Right renal pelvis (tissue), 4 donors: ENCODE measurements at places on chromosomes 12 and 14.

GRCh38 chr12:28235015-28235414 lies 44.8 kb downstream of the CCDC91 start:
- DNase-seq, result no peak

- no peak for DNase-seq
Measured at GRCh38 chr14:31059152-31059924, 33.2 kb upstream of the STRN3 start.

DNA sequence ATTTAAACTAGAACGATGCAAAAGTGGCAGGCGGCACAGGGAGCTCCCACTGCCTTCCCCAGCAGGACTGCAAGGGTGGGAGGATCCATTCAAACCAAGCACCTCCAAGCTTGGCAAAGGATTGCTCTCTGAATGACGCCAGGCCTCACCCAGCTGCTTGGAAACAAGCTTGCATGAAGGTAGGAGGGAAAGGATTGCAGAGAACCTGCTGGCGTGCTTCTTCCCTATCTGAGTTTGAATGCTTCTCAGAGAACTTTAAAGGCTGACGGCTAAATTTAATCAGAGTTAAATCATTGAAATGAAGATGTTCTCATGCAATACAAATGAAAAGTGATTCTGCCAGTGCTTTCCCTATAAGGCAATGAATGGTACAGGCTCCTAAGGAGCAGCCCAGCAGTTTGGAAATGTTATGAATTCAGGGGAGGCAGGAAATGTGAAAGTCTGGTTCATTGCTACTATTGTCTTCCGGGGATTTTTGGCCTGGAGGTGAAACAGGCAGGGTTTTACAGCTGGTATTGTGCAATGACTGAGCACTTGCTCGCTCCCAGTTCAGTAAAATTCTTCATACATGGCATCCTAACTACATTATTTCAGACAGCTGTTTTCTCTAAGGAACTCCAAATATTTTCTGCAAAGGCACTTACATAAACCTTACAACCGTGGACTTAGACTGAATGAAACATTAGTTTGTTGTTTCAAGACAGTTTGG lies 31.9 kb upstream of the DUSP6 start:
- no peak for DNase-seq

DNA sequence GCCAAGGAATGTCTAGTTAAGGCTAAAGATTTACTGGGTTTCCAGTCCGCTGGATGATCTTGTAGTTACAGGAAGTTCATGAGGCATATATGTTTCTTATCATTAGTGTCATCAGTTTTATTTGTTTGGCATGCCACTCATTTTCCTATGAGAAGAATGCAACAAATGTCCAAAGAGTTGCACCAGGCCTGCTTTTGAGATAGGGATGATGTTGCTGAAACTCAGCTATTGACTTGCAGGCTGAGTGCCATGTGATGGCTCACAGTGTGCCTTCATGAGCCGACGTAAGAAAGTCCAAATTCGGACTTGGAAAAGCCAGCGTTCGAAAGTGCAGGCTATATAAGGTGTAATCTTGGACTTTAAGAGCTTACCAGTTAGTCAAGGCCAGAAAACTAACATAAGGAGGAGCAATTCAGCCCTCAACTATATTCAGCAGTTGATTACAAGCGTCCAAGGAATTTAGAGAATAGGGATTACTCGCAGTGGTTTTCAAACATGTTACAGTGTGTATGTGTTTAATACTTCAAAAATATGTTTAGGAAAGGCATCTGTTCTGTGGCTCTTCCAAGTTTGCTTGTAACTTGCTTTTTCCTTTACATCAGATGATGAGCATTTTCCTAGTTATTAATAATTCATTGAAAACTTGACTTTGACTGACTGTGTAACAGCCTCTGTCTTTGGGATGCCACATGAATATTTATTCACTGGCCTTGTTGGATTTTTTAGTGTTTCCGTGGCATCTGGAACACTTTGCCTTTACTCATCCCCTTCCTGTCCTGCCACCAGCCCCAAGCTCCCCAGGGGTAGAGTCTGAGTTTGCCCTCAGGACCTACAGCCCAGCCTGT lies 101.3 kb downstream of the LGMN start:
- no peak for DNase-seq

DNA sequence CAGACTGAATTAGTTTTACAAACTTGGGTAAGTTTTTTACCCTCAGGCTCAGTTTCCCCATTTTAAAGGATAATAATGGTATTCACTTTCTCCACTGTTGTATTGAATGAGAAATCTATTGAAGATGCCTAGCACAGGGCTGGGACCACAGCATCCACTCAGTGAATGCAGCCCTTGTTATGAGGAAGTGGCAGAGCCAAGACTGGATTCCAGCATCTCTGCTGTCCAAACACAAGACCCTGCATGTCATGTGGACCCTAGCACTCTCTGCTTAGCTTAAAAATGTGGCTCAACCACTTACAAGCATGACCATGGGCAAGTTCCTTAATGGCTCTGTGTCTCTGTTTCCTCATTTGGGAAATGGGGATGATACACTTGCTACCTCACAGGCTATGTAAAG lies 24.1 kb upstream of the TRIM9 start:
- DNase-seq, result no peak

- DNase-seq, result no peak
Measured at GRCh38 chr12:880656-881055, 68.8 kb downstream of the RAD52 start.
